ENCODE measurements at places on chromosomes 6 and 20. TPM values are rescaled to one million over a fixed set of nuclear protein-coding genes. Genes with fewer than 3 reads are reported as not detected.
A peak's percentile ranks its signal among the peaks of the same experiment; 100 is the strongest.

Gene NCR2
- not detected for total RNA-seq

GRCh38 chr6:75275067-75275466 is 9.5 kb downstream of the TMEM30A start:
- no peak overlapping the region for H3K27ac ChIP-seq
- H3K4me1 ChIP-seq: no peaks in the 10 kb centered on the region
- no peaks in the 10 kb centered on the region for H3K36me3 ChIP-seq
- H3K27me3 ChIP-seq: no peaks in the 10 kb centered on the region
- no peak overlapping the region for H3K4me3 ChIP-seq

DNA sequence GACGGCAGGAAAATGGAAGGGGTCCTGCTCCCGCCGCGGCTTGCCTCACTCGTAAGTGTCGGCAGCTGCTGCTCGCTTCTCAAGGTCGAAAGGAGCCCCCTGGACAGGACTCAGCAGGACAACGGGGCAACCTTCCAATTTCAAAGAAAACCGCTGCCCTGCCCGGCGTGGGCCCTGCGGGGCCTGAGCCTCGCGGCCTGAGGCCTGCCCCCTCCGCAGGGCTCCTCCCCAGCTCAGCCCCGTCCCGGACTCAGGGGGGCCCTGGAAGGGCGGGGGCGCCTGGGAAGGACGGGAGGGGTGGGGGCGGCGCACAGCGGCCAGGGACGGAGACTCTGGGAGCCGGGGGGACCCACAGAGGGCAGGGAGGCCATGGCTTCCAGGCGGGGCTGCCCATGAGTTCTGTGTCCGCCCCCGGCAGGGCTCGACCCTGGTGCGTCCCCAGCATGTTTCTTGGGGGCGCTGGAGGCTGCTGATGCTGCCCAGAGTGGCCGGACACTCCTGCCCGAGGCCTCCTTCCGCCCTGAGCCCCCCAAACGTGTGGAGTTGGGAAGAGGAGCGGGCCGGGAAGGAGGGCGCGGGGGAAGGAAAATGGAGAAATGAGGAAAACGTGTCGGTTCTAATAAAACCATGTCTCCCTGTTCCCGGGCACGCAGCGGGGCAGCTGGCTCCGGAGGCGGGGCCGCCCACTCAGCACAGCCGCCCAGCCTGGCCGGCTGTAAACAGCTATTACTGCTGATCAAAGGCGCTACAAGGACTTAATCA is 114.6 kb downstream of the DLL1 start:
- no peaks in the 10 kb centered on the region for H3K4me1 ChIP-seq
- H3K27me3 ChIP-seq: no peaks in the 10 kb centered on the region
- H3K4me3 ChIP-seq: peak overlapping the region; percentile 57
- no peaks in the 10 kb centered on the region for H3K36me3 ChIP-seq

GRCh38 chr6:43296780-43297497 is 1.1 kb upstream of the SLC22A7 start:
- no peak overlapping the region for H3K27ac ChIP-seq
- H3K4me1 ChIP-seq: no peaks in the 10 kb centered on the region
- H3K27me3 ChIP-seq: peaks cover 11% of the 10 kb centered on the region
- no peaks in the 10 kb centered on the region for H3K36me3 ChIP-seq

DNA sequence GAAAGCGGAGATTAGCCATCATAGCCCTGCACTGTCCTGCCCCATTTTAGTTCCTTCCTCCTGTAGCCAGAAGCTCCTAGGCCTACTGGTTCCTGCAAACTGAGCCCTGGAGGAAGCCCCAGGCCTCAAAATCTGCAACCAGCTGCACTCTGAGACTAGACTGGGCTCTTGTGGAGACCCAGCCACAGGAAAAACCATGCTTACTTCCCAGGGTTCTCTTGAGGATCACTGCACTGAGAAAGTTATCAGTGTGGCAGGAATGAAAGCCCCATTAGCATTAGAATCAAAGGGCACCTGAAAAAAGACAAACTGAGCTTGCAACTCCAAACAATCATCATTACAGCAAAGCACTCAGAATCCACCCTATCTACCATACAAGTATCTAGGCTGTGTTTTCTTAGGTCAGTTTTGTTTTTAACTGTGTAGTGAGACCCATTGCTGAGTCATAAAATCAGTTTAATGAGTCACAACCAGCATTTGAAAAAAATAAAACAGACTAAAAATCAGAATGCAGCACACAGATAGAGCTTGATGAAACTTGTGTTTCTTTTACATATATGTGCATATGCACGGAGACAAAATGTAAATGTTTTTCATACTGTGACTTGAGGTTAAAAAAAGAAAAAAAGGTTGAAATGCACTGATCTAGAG is 91.0 kb downstream of the UNC5CL start:
- no peak overlapping the region for H3K4me3 ChIP-seq
- H3K36me3 ChIP-seq: no peaks in the 10 kb centered on the region
- no peaks in the 10 kb centered on the region for H3K4me1 ChIP-seq
- no peaks in the 10 kb centered on the region for H3K27me3 ChIP-seq

Gene IL20RA
- 69.8 TPM for total RNA-seq

DNA sequence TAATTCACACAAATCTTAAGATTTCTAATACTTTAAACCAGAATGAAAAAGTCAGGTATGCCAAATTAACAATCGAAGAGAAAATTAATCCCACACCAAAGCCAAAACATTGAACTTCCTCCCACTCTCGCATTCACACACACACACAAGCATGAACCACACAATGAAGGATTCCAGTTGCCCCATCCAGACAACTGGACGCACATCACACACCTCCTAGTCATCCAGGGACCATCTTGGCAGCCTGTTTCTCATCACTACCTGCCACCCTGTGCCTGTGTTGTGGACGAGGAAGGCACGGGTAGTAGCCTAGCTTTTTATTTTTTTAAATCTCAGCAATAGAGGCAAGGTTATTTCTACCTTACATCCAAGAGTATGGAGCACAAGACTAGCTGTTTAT is 15.2 kb downstream of the B4GALT5 start:
- H3K4me3 ChIP-seq: no peak overlapping the region
- no peaks in the 10 kb centered on the region for H3K27me3 ChIP-seq
- no peaks in the 10 kb centered on the region for H3K36me3 ChIP-seq
- no peaks in the 10 kb centered on the region for H3K4me1 ChIP-seq
- H3K27ac ChIP-seq: no peak overlapping the region

GRCh38 chr20:1840817-1841553 is 54.2 kb upstream of the SIRPA start:
- no peaks in the 10 kb centered on the region for H3K27me3 ChIP-seq
- H3K4me1 ChIP-seq: no peaks in the 10 kb centered on the region
- H3K36me3 ChIP-seq: no peaks in the 10 kb centered on the region
- H3K4me3 ChIP-seq: no peak overlapping the region

Gene C6orf163
- 6.2 TPM for total RNA-seq

GRCh38 chr20:25273541-25274358 is 25.9 kb downstream of the PYGB start:
- no peak overlapping the region for H3K27ac ChIP-seq
- no peak overlapping the region for H3K4me3 ChIP-seq
- no peak for DNase-seq
- peaks cover 4% of the 10 kb centered on the region for H3K36me3 ChIP-seq
- no peaks in the 10 kb centered on the region for H3K27me3 ChIP-seq
- no peaks in the 10 kb centered on the region for H3K4me1 ChIP-seq

Gene MARCKS
- total RNA-seq: 54.4 TPM

Gene HSPA12B
- total RNA-seq: 25.2 TPM

Gene PLCG1
- total RNA-seq: 92.3 TPM

DNA sequence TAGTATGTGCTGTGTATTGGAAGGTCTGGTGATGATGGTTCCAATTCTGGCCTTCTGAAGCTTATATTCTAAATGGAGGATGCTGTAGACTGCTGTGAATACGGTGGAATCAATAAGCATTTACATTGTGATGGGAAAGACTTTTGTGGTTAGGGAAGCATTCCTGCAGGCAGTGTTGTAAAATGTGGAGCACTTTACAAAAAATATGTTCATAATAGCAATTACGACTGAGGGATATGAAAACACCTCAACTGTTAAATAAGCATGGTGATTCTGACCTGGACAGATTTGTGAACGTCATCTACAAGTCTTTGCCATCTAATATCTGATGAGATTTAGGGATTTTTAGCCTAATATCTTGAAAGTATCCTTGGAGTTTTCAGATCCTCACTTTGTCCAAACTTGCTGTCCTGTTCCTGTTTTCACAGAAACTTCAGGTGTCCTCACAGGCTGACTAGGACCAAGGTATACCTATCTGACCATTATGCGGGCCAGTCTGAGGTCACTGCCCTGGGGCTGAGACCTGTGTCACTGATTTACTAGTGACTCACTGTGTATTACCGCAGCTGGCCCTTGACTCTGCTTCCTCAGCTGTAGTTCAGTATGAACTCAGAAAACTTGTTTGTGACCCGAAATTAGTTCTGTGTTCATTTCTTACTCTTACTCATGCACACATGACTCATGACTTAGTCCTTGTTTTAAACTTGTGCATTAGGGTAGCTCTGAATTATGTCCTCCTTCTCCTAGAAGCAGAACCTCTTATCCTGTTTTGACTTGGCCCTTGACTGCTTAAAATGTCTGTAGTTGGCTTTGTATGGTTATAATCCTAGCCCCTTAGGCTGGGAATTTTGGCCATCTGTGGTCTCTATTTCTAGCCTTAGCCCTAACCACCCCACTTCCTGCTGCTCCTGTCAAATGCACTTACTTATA is 343.0 kb downstream of the CDKAL1 start:
- no peaks in the 10 kb centered on the region for H3K36me3 ChIP-seq
- no peaks in the 10 kb centered on the region for H3K4me1 ChIP-seq
- peak; percentile 72 for DNase-seq
- no peaks in the 10 kb centered on the region for H3K27me3 ChIP-seq
- peak overlapping the region; percentile 82 for H3K27ac ChIP-seq

Gene FAXC
- total RNA-seq: 14.2 TPM

Gene SNAP91
- 0.66 TPM for total RNA-seq

DNA sequence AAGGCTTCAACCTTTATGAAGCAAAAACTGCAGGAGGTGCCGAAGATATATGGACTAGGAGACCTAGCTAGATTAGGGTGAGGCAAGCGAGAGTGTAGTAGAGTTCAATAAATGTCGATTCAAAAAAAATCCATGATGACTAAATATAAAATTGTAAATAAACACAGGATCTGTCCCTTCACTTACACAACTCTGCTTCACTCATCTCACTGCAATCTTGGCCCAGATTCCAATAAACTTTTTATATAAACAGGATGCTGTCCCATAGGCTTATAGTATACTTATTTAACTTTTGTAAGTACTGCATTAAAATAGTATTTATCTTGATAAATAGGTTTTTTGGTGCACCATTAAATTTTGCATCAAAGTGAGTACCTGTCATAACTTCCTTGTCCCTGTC is 648.4 kb upstream of the NRSN1 start:
- H3K27ac ChIP-seq: no peak overlapping the region
- H3K4me3 ChIP-seq: no peak overlapping the region
- no peaks in the 10 kb centered on the region for H3K27me3 ChIP-seq
- no peaks in the 10 kb centered on the region for H3K4me1 ChIP-seq
- H3K36me3 ChIP-seq: no peaks in the 10 kb centered on the region
- no peak for DNase-seq

Gene OOEP
- not detected for total RNA-seq

GRCh38 chr20:22001886-22002285 is 296.4 kb downstream of the PAX1 start:
- H3K4me3 ChIP-seq: no peak overlapping the region
- DNase-seq: no peak
- no peaks in the 10 kb centered on the region for H3K4me1 ChIP-seq
- no peaks in the 10 kb centered on the region for H3K27me3 ChIP-seq

DNA sequence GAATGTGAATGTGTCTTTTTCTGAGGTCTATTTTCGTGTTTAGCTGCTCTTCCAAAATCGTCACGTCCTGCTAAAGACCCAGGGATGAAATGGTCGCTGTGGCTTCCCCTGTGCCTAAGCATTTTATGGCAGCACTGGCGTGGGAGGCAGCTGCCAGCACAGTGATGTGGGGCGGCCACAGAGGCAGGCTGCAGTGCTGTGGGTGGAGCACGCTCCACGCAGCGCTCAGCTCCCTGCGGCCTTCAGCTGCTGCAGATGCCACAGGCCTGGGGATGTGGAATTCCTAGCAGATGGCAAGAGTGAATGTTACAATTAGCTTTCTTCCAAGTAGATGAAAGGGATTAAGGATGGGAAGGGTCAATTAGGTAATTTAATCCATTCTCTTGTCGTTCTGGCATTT is 242.6 kb downstream of the SMOC2 start:
- no peak overlapping the region for H3K4me3 ChIP-seq
- DNase-seq: no peak
- no peaks in the 10 kb centered on the region for H3K27me3 ChIP-seq
- no peaks in the 10 kb centered on the region for H3K4me1 ChIP-seq

DNA sequence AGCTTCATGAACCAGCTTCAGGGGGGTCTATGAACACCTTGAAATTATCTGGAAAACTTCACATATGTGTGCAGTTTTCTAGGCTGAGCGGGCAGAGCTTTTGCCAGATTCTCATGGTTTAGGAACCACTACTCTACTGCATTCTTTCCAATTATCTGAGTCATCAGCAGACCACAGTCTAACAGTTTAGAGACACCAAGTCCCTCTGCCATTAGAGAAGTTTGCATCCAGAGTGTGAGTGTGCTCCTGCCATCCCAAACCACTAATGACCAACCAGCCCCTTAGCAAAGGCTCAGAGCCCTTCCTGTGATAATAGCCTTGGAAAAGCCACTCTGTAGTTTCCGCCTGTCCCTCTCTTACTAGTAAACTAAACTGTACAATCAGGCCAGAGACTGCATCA is 96.8 kb downstream of the PHACTR1 start:
- H3K4me1 ChIP-seq: no peaks in the 10 kb centered on the region
- no peak overlapping the region for H3K27ac ChIP-seq
- DNase-seq: no peak
- H3K27me3 ChIP-seq: no peaks in the 10 kb centered on the region
- no peak overlapping the region for H3K4me3 ChIP-seq
- no peaks in the 10 kb centered on the region for H3K36me3 ChIP-seq

- H3K36me3 ChIP-seq: no peaks in the 10 kb centered on the region
- no peak for DNase-seq
- no peaks in the 10 kb centered on the region for H3K4me1 ChIP-seq
- no peak overlapping the region for H3K4me3 ChIP-seq
- no peaks in the 10 kb centered on the region for H3K27me3 ChIP-seq
- H3K27ac ChIP-seq: no peak overlapping the region
Measured at GRCh38 chr20:11401988-11402387, 515.7 kb upstream of the BTBD3 start.

Gene TNFRSF6B
- total RNA-seq: 7.4 TPM

Gene WFDC2
- total RNA-seq: 106 TPM

DNA sequence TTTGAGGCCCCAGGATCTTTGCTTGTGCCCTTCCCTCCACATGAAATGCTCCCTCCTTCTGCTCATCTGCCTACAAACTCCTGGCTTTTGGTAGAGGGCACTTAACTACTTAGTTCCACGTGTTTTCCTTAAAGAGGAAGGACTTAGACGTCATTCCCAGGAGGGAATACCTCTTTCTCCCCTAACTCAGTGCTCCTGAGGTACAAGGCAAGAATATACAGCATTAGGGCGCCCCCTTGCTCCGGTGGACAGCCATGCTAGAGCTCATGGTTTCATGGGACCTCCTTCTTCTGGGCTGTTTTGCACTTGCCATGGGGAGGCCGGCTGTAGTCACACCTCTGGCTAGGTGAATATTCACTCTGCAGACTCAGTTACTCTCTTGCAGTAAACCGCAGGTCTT is 93.8 kb upstream of the LY86 start:
- DNase-seq: no peak
- H3K36me3 ChIP-seq: no peaks in the 10 kb centered on the region
- no peak overlapping the region for H3K4me3 ChIP-seq
- no peaks in the 10 kb centered on the region for H3K4me1 ChIP-seq
- H3K27ac ChIP-seq: no peak overlapping the region
- no peaks in the 10 kb centered on the region for H3K27me3 ChIP-seq

All from breast epithelium (tissue), 4 donors.